ENCODE measurements at places on chromosomes 4 and X.

DNA sequence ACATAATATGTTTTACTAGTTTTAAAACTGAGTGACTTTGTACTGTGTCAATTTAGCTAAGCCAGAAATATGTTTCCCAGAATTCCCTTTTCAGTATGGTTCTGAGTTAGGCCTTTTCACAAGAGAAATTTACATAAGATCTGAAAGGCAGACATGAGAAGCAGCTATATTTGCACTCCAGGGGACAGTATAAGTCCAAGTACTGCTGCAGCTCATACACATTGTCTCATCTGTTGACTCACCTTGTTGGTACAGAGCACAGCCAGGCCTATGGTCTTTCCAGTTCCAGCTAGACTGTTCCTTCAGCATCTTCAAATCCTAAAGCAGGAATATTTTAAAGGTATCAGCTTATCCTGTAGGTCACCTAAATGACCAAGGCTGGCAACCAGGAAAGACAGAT is 53.5 kb downstream of the BMP3 start:
- no peak for DNase-seq

GRCh38 chr4:81522711-81523110 is 51.0 kb upstream of the RASGEF1B start:
- DNase-seq: no peak

DNA sequence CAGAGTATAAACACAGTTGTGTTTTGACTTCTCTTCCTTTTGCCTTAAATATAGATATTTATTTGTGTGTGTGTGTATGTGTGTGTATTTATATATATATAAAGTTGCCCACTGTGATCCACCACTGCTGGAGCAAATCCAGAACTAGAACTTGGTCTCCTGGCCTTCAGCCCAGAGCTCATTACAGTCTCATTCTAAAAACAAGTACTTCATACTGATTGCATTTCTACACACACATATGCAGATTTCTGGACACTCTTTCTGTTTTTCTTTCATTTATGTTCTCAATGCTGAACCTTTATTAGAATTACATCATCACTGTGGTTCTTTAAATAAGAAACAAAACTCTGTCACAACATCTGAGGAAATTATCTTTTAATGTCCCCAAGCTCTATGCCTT is 381 bp downstream of the TXK start:
- no peak for DNase-seq

- DNase-seq: no peak
These were observed 40.6 kb upstream of the FTHL17 start for GRCh38 chrX:31112226-31112999.

- no peak for DNase-seq
These were observed 207.8 kb upstream of the DCAF8L1 start for GRCh38 chrX:28189011-28189410.

GRCh38 chr4:3322059-3322550 is 29.3 kb downstream of the RGS12 start:
- no peak for DNase-seq

GRCh38 chr4:81274460-81274859 is 59.4 kb upstream of the PRKG2 start:
- no peak for DNase-seq

DNA sequence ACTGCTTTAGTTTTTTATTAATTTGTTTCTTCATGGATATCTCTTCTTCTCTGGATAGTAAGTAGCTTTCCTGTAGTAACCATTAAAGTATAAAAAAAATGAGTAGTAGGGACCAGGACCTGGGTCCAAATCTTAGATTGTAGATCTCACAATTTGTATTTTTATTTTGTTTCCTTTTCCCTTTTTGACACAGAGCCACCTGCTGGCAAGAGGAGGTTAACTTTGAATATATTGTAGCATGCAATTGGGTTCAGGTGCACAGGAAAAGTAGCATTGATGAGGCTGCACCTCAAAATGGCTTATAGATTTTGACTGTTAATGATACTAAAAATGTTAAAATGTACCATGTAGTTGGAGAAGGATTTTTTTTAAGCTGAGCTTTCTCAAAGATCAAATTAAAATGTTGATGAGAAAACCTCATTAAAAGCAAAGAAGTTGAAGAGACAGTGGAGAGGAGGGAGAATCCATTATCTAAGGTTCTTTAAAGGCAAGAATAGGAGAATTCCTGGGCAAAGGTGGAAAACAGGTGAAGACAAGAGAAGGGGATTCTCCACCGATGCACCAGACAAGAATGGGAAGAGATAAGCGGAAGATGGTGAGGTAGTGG is 48.3 kb upstream of the HPGDS start:
- no peak for DNase-seq

DNA sequence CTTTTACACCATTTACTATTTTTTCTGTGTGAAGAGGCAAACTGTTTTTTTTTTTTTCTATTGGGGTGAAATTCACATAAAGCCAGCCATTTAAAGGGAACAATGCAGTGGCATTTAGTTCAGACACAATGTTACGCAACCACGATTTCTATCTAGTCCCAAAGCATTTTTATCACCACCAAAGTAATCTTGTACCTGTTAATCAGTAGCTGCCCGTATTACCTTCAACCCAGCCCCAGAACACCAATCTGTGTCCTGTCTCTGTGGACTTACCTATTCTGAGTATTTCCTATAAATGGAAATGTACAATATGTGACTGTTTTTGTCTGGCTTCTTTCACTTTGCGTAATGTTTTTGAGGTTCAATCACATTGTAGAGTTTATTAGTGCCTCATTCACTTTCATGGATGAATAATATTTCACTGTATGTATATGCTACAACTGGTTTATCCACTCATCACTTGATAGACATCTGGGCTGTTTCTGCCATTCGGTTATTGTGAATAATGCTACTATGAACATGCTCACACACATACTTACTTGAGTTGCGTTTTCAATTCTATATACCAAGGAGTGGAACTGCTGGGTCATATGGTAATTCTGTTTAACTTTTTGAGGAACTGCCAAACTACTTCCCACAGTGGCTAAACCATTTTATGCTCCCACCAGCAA is 116.2 kb downstream of the CDS1 start:
- no peak for DNase-seq

DNA sequence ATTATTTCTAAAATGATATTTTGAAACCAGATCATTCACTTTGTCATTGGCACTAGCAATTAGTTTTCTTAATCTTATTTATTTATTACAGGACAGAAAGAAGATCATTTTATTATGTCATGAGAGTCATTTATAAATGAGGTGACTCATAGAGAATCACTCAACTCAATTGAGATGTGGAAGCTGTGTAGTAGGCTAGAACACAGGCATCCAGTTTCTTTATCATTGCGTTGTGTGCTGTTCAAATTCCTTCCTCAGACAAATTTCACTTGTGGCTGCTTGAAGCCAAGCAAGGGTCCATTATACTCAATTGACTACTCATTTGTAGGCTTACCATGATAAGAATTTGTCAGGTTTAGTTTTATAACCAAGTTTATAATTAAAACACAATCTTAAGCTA is 87.6 kb downstream of the MRPL1 start:
- no peak for DNase-seq

- no peak for DNase-seq
These were observed 126.8 kb upstream of the PSAPL1 start for GRCh38 chr4:7561557-7561956.

DNA sequence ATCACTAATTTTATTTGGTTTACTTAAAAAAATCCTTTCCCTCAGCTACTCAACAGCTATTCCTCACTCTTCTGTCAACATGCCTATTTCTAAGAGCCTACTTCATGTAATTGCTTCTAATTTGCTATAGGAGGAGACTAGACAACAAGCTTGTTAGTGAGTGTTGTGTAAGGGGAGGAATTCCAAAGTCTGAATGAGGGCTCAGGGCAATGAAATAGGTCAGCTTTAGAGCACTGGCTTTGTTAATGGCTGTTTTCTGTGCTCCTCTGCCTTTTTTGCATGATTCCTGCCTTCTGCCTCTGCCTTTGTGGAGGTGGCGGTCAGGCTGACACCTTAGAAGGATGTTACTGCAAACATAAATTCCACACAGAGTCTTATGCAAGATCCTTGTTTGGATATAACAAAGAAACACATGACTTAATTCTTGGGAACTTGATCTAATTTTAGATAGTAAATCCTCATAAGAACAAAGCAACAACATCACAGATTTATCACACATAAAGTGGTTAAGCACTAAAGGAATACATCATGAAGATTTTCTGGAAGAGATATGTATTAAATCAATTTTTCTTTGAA is 15.0 kb upstream of the PAGE1 start:
- DNase-seq: no peak

DNA sequence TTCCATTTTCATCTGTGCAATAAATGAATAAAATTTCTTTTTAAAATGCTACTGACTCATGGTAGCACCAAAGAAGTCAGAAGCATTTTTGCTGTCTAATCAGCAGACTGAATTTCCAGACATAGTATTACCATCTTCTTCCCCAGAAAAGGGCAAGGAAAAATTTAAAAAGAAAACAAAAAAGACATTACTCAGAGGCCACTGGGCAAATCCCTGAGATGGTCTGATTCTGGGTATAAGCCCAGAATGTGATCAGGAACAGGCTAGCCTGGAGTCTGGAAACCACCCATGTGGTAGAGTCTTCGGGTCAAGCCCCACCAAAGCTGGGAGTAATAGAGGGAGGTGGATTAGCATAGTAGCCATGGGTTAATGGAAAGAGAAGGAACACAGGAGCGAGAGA is 342.8 kb downstream of the FBXW7 start:
- DNase-seq: no peak

GRCh38 chr4:59650861-59651260 is 1549.3 kb upstream of the ADGRL3 start:
- DNase-seq: no peak

- no peak for DNase-seq
These were observed 30.7 kb upstream of the KLHL8 start for GRCh38 chr4:87251106-87251505.

- DNase-seq: no peak
These were observed 22.2 kb downstream of the CRMP1 start for GRCh38 chr4:5870701-5871100.

DNA sequence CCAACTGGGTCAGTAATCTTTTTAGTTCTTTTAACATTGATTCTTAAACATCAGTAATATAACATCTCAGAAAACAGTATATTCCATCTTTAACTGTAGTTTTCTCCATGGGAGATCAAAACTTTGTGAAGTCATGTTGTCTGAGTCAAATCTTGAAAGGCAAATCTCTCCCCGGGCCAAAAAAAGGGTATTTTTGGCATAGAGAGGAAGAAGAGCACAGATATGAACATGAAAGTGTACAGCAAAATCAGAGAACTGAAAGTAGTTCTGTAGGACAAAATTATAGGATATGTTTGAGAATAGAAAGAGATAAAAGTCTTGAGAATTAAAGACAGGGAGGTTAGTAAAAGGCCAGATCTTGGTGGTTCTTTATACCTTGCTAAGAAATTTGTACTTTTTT is 176.4 kb upstream of the GYPA start:
- DNase-seq: no peak

DNA sequence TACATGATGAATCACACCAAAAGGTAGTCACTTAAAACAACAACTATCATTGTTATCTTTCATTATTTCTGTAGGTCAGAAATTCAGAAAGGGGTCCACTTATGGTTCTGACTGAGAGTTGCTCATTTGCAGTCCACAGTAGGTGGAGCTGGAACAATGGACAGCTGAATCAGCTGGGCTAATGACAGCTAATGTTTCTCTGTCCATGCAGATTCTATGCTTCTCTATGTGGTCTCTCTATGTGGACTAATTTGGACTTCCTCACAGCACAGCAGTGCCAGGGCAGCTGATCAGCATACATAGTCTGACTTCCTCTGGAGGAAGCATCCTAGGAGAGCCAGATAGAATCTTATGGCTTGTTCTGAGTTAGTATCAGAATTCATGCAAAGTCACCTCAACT is 131.7 kb upstream of the INTU start:
- DNase-seq: no peak

DNA sequence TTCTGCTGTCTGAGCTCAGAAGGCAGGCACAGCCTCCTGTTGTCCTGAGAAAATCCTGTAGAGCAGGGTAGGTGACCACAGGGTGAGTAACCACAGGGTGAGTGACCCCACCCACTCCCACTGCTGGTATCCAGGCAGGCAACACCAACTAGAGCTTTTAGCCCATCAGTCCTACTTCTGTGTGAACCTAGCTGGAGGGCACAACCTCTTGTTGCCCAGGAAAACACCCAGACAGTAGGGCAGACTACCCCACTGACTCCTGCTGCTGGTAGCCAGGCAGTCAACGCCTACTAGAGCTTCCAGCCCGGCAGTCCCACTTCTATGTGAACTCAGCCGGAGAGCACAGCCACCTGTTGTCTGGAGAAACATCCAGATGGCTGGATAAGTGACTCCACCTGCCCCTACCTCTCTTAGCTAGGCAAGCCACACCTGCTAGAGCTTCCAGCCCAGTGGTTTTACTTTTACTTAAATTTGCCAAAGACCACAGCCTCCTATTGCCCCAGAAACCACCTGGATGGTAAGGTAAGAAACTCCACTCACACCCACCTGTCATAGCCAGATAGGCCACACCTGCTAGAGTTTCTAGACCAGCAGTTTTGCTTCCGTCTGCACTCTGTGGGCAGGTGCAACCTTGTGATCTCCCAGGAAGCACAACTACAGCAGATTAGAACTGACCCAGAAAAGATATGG is 371.6 kb downstream of the INPP4B start:
- no peak for DNase-seq

GRCh38 chr4:112853662-112854256 is 195.7 kb upstream of the ANK2 start:
- DNase-seq: no peak
